Activated T-helper 9 cell treated with anti-CD3 and anti-CD28 coated beads, Interleukin-2, amount 50 U/mL, for 16 hours (primary cell): ENCODE measurements at places on chromosomes 13 and 19.

GRCh38 chr13:36059321-36059720 lies 71.9 kb downstream of the DCLK1 start:
- no peak for DNase-seq

GRCh38 chr19:1862424-1863327 lies 703 bp downstream of the KLF16 start:
- peak; percentile 43 for DNase-seq

DNA sequence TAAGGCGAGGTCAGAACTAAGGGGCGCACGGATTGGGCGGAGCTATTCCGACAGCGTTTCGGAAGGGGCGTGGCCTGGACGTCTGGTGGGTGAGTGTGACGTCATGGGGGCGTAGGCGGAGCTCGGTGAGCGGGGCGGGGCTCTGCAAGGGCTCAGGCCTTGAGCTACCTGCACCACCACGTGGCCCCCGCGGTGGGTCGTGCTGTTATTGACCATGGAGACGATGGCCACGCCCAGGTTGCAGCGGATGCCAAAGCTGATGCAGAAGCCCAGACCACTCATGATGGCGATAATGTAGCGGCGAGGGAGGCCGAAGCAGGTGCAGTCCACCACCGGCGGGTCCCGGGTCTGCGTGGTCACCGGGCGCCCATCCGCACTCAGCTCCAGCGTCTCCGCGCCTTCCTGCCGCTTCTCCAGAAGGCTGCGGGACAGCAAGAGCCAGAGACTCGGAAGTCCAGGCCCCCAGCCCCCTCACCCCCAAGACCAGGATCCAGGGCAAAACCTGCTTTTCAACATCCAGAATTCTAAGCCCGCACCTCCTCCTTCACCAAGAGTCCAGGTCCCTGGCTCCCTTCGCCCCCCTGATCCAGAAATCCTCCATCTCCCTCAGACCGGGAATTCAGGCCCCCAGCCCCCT lies 4.8 kb downstream of the SLC17A7 start:
- peak; percentile 37 for DNase-seq

- no peak for DNase-seq
Measured at GRCh38 chr19:342801-343421, 1.7 kb downstream of the MIER2 start.

DNA sequence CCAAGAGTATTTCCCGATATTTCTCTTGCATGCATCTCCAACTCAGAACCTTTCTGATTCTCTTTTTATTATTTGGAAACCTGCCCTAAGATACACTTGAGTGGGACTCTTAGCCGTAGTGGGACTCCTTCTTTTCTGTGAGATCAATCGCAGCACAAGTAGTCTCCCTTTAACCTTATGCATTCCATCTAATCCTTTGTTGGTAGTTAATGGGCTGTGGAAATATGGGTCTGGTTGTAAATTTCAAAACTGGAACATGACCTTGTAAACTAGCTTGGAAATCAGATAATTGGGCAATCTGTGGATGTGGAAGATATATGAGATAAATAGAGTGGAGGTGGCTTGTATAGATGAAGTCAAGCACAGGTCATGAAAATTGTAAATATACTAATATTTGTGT lies 350.0 kb downstream of the NDFIP2 start:
- no peak for DNase-seq

DNA sequence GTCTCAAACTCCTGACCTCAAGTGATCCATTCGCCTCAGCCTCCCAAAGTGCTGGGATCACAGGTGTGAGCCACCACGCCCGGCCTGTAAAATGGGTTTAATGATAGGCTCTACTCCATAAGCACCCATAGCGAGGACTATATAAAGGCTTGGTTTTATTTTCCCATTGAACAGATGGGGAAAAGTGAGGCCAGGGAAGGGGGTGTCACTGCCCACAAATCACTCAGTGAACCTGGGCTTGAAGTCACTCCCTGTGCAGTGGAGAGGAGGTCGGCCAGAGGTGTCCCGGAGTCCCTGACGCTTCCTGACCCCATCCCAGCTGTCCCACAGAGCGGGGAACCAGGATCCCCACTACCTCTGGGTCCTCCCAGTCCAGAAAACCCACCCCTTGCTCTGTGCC lies 14.9 kb downstream of the TLE2 start:
- DNase-seq: no peak

- DNase-seq: peak; percentile 46
Measured at GRCh38 chr19:15331419-15332310, 674 bp downstream of the BRD4 start.

GRCh38 chr13:67408798-67409197 lies 178.7 kb upstream of the PCDH9 start:
- DNase-seq: no peak

GRCh38 chr13:94212196-94212595 lies 267.3 kb downstream of the DCT start:
- no peak for DNase-seq

DNA sequence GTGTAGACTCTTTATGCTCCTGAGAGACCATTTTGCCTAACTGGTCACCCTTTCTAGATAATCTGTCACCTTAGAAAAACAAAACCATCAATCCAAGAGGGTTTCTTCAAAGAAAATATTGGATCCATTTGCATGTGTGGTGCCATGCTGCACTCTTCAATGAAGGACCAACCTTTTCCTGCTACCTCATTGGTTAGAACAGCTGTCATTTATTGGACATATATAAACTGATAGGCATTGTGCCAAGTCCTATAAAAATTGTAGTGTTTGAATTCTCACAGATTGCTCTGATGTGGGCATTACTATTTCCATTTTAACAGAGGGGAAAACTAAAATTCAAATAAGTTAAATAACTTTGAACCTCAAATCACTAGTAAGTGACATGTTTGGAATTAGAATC lies 333.2 kb downstream of the MYO16 start:
- no peak for DNase-seq

GRCh38 chr19:8310342-8311055 lies 2.3 kb upstream of the CD320 start:
- no peak for DNase-seq

- DNase-seq: peak; percentile 91
Measured at GRCh38 chr19:52397310-52398080, at the start of gene ZNF528. Gene ZNF528 (plus strand): TSS chr19:52397849. CDS start chr19:52402014, 4,165 bp downstream.

- no peak for DNase-seq
Measured at GRCh38 chr19:36409841-36410240, 8.6 kb downstream of the ZFP82 start.

DNA sequence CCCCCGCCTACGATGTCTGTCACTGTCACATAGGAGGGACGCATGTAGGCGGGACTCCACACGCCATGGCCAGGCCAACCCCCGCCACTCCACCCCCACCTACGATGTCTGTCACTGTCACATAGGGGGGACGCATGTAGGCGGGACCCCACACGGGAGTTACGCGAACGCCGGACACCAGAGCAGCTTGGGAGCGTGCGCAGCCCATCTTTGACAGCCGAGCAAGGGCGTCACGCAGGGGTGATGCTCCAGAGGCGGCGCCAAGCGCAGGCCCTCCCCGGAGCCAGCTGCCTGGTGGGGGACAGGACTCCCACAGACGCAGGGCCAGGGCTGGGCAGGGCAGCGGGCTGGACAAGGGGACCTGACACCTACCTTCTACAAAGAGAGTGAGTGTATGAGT lies 20.0 kb downstream of the ZNF787 start:
- no peak for DNase-seq

DNA sequence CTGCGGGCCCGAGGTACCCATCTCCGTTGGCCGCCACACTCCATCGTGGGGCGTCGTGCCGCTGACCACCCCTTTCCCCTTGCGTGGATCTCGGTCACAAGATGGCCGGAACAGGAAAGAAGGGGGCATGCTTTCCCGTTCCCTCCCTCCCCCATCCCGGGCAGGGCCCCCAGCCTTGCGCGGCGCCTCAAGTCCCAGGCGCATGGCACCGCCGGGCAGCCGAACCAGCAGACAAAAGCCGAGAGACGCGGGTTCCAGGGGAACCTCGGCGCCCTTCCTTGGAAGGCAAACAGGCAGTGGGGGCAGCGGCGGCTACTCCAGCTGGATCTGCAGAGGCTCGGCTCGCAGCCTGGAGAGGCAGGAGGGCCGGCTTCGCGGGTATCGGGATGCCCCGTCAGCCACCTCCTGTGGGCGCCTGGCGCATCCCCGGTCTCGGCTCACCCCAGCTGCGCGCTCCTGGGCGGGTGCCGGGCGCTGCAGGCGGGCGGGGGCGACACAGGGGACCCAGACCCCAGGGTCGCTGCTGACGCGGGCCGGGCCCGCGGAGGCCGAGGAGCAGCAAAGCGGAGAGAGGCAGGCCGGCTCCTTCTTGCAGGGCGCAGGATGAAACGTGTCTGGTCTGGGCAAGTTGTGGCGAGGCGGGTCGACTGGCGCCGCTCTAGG lies 439 bp downstream of the DZIP1 start:
- DNase-seq: no peak

- DNase-seq: no peak
Measured at GRCh38 chr13:94585543-94586101, 10.3 kb downstream of the TGDS start.

DNA sequence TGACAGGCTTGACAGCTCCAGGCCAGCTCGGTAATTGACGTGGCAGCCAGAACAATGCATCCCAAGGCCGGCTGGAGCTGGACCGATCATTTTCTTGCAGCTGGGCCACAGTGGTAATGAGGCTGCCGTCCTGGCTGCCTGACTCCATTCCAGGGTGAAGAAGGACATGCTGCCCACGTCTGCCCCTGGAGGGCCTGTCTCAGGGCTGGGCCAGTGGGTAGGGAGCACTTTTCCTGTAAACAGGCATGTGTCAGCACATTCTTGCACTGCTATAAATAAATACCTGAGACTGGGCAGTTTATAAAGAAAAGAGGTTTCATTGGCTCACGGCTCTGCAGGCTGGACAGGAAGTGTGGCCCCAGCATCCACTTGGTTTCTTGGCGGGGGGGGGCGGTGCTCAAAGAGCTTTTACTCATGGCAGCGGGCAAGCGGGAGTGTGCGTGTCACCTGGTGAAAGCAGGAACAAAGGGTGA lies 38.1 kb upstream of the KCTD15 start:
- no peak for DNase-seq

DNA sequence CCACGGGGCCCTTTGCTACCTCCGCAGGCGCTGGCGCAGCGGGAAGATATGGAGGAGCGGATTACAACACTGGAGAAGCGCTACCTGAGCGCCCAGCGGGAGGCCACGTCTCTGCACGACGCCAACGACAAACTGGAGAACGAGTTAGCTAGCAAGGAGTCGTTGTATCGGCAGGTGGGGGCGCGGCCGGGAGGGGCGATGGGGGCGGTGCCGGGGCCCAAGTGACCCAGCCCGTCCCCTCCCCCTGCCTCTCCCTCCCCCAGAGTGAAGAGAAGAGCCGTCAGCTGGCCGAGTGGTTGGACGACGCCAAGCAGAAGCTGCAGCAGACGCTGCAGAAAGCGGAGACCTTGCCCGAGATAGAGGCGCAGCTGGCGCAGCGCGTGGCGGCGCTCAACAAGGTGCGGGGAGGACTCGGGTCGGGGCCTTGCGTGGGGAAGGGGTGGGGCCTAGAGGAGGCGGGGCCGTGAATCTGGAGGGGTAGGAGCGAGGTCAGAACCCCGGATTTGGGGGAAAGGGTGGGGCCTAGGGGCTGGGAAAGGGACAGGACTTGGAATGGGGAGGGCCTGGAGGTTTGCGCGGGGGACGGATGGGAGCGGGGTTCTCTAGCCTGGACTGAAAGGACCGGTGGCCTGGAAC lies 13.7 kb downstream of the PPFIA3 start:
- no peak for DNase-seq

DNA sequence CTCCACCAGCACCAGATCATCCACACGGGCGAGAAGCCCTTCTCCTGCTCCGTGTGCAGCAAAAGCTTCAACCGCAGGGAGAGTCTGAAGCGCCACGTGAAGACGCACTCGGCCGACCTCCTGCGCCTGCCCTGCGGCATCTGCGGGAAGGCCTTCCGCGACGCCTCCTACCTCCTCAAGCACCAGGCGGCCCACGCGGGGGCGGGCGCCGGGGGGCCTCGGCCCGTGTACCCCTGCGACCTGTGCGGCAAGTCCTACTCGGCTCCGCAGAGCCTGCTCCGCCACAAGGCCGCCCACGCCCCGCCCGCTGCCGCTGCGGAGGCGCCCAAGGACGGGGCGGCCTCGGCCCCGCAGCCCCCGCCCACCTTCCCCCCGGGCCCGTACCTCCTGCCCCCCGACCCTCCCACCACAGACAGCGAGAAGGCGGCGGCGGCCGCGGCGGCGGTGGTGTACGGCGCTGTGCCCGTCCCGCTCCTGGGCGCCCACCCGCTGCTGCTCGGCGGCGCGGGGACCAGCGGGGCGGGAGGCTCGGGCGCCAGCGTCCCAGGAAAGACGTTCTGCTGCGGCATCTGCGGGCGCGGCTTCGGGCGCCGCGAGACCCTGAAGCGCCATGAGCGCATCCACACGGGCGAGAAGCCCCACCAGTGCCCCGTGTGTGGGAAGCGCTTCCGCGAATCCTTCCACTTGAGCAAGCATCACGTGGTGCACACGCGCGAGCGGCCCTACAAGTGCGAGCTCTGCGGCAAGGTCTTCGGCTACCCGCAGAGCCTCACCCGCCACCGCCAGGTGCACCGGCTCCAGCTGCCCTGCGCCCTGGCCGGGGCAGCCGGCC lies 9.4 kb downstream of the ZNF784 start:
- no peak for DNase-seq

DNA sequence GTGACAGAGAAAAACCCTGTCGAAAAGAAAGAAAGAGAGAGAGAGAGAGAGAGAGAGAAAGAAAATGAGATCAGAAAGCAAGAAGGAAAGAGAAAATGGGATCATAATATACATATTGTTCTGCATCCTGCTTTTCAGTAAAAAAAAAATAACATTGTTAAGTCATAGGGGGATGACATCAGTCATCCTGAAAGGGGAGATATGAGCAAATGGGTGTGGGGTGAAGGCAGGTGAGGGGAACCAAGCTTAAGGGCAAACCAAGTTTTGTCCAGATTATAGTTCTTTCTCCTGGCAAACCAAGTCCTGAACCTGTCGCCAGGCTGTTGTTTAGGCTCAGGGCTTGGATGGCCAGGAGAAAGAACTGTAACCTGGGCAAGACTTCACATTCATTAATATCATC lies 92.6 kb upstream of the TMTC4 start:
- no peak for DNase-seq

DNA sequence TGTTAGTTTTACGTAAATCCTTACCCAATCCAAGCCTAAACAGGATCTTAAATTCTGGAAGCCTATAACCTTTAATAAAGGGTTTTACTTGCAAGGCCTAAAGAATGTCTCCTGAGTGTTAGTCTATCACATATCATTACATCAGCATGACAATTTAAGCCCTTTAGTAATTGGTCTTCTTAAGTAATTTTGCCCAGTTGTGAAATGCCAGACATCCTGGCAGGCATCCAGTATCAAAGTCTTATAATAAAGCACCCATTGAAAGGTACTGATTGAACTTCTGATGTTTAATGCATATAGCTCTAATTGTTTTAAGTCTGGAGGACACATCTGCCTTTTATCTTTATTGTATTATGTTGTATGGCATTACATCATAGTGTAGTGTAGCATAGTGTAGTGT lies 1078.9 kb downstream of the SLITRK1 start:
- DNase-seq: no peak

- DNase-seq: no peak
Measured at GRCh38 chr13:66139701-66140100, 1090.4 kb downstream of the PCDH9 start.

DNA sequence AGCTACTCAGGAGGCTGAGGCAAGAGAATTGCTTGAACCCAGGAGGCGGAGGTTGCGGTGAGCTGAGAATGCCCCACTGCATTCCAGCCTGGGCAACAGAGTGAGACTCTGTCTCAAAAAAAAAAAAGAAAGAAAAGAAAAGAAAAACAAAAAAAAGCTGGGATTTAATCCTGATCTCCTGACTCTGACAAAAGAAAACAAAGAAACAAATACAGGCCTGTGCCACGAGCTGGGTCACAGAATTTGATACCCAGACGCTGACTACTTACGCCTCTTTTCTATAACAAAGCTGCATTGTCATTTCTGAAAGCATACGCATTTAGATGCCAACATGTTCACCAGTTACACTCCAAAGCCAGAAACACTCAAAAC lies 18.2 kb upstream of the GTF2F2 start:
- DNase-seq: no peak
